Mucosa of gallbladder (tissue), 1 donor: ENCODE measurements at places on chromosomes 5 and 9. TPM values are rescaled to one million over a fixed set of nuclear protein-coding genes. Genes with fewer than 3 reads are reported as not detected.

BASP1 gene
- total RNA-seq = 40.3 TPM

IPPK gene
- total RNA-seq = 7.3 TPM

IRX2 gene
- 0.26 TPM for total RNA-seq

SPATA31C1 gene
- total RNA-seq = not detected

PROB1 gene
- total RNA-seq = 3.0 TPM

DNM1 gene
- total RNA-seq = 135 TPM

- DNase-seq = peak; percentile 64
Measured at GRCh38 chr9:133788819-133789717, 50.9 kb upstream of the SARDH start.

- DNase-seq = peak; percentile 54
Measured at GRCh38 chr9:100295240-100295639, 57.5 kb downstream of the TEX10 start.

- DNase-seq = no peak
Measured at GRCh38 chr5:83957188-83957587, 236.5 kb upstream of the HAPLN1 start.

- DNase-seq = no peak
Measured at GRCh38 chr5:152051499-152052454, 127.1 kb upstream of the GLRA1 start.

- no peak for DNase-seq
Measured at GRCh38 chr5:168426864-168427172, 59.5 kb upstream of the RARS1 start.

- no peak for DNase-seq
Measured at GRCh38 chr9:76530458-76531110, 71.6 kb downstream of the GCNT1 start.

DNA sequence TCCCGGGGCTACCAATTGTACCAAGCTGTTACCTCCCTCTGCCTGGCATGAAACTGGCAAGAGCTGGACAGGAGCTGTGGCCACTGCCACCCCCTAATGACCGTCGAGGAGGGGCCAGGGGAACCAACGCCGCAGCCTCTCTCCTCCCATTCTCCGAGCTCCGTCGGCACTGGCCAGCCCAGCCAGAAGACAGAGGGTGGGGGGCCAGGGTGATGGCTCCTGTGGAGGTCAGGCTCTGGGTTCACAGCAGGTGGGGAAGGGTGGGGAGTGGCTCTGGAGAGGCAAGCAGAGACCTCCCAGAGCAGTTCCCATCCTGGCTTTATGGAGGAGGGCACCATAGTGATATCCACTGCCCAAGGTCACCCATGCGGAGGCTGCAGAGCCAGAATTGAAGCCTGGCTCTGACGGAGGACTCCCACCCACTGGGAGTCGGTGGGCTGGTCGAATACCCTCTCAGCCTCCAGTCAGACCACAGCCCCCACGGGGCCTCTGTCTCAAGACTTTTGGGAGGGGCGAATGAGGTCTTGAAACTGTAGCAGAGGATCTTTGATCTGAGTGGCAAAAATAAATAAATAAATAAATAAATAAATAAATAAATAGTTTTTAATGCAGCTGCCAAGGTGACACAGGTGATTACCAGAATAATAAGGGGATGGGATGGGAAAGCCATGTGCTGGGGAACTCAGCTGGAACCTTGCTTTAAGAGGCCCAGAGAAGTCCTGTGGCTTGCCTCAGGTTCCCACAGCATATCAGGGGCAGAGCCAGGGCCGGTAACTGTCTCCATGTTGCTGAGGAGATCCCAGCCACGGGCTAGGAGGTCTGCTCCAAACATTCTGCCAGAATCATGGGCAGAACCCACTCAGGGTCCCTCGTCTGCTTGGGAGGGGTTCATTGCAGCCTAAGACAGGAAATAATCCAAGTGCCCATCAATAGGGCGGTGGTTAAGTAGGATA lies 42.5 kb upstream of the NEURL1B start:
- DNase-seq = no peak

GRCh38 chr5:150033334-150033733 lies 32.8 kb downstream of the HMGXB3 start:
- no peak for DNase-seq

- DNase-seq = no peak
Measured at GRCh38 chr9:129012893-129013448, 15.2 kb downstream of the SH3GLB2 start.

- no peak for DNase-seq
Measured at GRCh38 chr9:100473276-100474081, 530 bp downstream of the TMEFF1 start.

DNA sequence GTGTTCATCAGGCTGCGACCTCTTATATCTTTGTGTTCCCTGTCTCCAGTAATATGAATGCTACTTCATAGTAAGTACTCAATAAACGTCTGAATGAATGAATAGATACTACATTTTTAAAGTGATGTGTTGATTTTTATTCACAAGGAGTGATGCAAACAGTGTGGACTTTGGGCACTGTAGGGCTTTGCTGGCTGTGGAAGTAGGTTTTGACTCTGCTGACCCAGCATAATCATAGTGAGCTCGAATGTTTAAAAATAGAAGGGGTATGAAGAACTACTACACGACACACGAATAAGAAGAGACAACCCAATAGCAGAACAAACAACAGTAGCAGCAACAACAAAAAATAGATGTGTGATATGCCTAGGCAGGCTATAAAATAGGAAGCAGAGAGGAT lies 147.4 kb downstream of the SH3GL2 start:
- no peak for DNase-seq

DNA sequence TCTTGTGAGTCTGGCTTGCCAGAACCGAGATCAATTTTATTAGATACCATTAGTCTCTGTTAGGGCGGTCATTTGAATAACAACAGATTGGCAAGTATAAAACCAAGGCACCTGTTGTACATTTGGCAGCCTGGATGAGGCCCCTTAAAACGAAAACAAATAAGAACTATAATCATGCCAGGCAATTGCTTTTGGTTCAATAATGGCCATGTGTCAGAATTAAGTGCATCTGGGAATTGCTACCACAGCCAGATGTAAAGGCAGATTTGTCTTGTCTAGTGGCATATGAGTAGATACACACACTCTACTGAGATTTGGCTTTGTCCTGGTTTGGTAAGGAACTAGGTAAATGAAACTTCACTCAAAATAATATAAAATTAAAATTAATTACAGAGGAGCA lies 1046.2 kb upstream of the DMAC1 start:
- no peak for DNase-seq

- DNase-seq = no peak
Measured at GRCh38 chr9:89317282-89317681, 1.0 kb upstream of the SECISBP2 start.

DNA sequence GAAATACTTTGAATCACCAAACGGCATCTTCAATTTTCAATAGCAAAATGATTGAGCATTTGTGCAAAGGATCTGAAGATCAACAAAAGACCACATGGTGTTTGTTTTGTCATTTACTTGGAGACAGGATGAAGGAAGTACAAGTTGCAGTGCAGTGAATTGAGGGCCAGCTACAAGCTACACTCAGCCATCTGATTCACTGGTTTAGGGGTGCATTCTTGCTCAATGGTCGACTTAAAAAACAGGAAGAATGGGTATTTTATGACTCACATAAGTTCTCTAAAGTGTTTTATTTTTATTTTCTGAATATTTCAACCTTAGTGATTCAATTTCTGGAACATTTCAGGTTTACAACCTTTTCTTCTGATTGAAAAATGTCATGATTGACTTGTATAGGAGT lies 412.1 kb upstream of the ADAMTSL1 start:
- DNase-seq = no peak

- DNase-seq = peak; percentile 25
Measured at GRCh38 chr5:105882956-105883481, 1787.7 kb downstream of the EFNA5 start.

- no peak for DNase-seq
Measured at GRCh38 chr5:66849803-66850202, 253.6 kb downstream of the MAST4 start.
